ENCODE measurements at places on chromosomes 2 and 18. TPM values are rescaled to one million over a fixed set of nuclear protein-coding genes. Genes with fewer than 3 reads are reported as not detected.

- no peaks in the 10 kb centered on the region for H3K4me1 ChIP-seq
- no peak overlapping the region for H3K27ac ChIP-seq
- DNase-seq = no peak
- no peaks in the 10 kb centered on the region for H3K36me3 ChIP-seq
Measured at GRCh38 chr2:155157065-155157464, 458.6 kb downstream of the KCNJ3 start.

- H3K36me3 ChIP-seq = no peaks in the 10 kb centered on the region
- DNase-seq = no peak
- no peaks in the 10 kb centered on the region for H3K27me3 ChIP-seq
- no peaks in the 10 kb centered on the region for H3K4me1 ChIP-seq
- H3K27ac ChIP-seq = no peak overlapping the region
Measured at GRCh38 chr2:158718196-158718585, 76.9 kb upstream of the DAPL1 start.

- no peaks in the 10 kb centered on the region for H3K4me1 ChIP-seq
- no peaks in the 10 kb centered on the region for H3K27me3 ChIP-seq
- H3K27ac ChIP-seq = no peak overlapping the region
- no peaks in the 10 kb centered on the region for H3K36me3 ChIP-seq
- DNase-seq = no peak
Measured at GRCh38 chr18:79657342-79657996, 22.1 kb upstream of the CTDP1 start.

- H3K27me3 ChIP-seq = no peaks in the 10 kb centered on the region
- DNase-seq = no peak
- H3K27ac ChIP-seq = no peak overlapping the region
- H3K4me3 ChIP-seq = no peak overlapping the region
- no peaks in the 10 kb centered on the region for H3K36me3 ChIP-seq
- H3K4me1 ChIP-seq = no peaks in the 10 kb centered on the region
Measured at GRCh38 chr2:230942371-230942770, 17.3 kb upstream of the GPR55 start.

The ATL2 gene
- 170 TPM for total RNA-seq

- DNase-seq = no peak
- H3K4me3 ChIP-seq = no peak overlapping the region
- no peaks in the 10 kb centered on the region for H3K27me3 ChIP-seq
- H3K4me1 ChIP-seq = no peaks in the 10 kb centered on the region
- H3K36me3 ChIP-seq = no peaks in the 10 kb centered on the region
- no peak overlapping the region for H3K27ac ChIP-seq
Measured at GRCh38 chr2:233772583-233772982, 5.5 kb upstream of the MROH2A start.
